ENCODE measurements at places on chromosomes 3 and 15.

DNA sequence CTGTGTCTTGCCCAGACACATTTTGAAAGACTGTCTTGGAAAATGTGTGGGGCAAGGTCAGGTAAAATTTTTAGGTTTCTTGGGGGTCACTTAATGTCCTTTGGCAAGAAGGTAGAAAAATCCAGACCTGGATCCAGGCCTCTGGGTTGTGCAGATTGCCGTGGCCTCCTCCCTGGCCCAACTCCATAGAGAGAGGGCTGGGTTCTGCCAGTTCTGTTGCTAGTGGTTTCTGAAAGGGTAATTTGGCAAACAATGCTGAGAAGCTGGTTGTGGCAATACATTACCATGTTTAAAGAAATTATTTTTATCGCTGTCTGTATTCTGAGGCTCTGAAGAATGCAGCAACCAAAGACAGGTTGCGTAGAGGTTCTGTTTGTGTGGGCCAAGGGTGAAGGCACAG, 20.2 kb upstream of the TMEM158 start:
- DNase-seq: no peak

- DNase-seq: no peak
These were observed 3.1 kb downstream of the STAG1 start for GRCh38 chr3:136749091-136749490.

DNA sequence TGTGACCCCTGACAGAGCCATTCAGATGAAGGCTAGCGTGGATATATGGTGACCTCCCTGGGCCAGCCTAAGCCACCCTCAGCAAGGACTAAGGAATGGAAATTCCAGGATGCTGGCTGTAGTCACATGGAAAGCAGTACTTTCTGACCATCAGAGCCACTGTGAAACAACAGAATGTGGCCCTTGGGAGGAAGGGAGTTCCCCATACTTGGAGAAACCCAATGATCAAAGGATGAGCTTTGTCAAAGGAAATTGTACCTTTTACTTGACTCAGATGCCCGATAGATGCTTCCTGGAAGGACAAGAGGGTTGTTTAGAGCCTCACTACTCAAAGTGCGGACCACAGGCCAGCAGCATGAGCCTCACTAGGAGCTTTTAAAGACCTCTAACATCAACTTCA, 484.5 kb upstream of the PROK2 start:
- no peak for DNase-seq

DNA sequence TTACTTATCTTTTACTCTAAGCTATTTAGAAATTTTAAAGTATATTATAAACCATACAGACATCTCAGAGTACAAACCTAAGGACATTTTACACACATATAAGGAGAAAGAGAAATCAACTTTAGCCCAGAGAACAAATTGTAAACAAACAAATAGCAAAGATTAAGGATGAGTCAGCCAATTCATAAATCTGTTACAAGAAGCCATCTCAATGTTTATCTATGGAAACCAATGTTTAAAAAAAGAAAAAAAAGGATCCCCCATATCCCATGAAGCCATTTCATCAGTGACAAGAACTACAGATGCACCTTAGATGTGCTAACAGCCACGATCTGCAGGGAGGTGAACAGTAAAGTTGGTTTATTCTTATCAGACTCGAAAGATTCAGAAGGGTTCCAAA, 437.1 kb downstream of the SHQ1 start:
- no peak for DNase-seq

GRCh38 chr15:77243716-77244401, 172.9 kb upstream of the TSPAN3 start:
- no peak for DNase-seq

- DNase-seq: no peak
These were observed 464.9 kb downstream of the MFSD1 start for GRCh38 chr3:159266779-159267178.

- no peak for DNase-seq
These were observed 939.7 kb downstream of the NSUN3 start for GRCh38 chr3:95002438-95003046.

Data from astrocyte of the cerebellum (primary cell).